Stimulated activated naive CD4-positive, alpha-beta T cell treated with Interleukin-2 at 50 U/mL for 16 hours (primary cell): ENCODE measurements at places on chromosomes 12 and 14.

GRCh38 chr12:58359084-58359483 lies 417.7 kb downstream of the ATP23 start:
- DNase-seq, result no peak

GRCh38 chr12:6312529-6313325 lies 2.2 kb downstream of the PLEKHG6 start:
- DNase-seq, result no peak

- no peak for DNase-seq
Measured at GRCh38 chr12:102954134-102954533, 3.3 kb upstream of the ASCL1 start.

- no peak for DNase-seq
Measured at GRCh38 chr12:117884161-117884560, 84.6 kb downstream of the KSR2 start.

- DNase-seq, result no peak
Measured at GRCh38 chr12:63968673-63969072, 124.2 kb downstream of the SRGAP1 start.

DNA sequence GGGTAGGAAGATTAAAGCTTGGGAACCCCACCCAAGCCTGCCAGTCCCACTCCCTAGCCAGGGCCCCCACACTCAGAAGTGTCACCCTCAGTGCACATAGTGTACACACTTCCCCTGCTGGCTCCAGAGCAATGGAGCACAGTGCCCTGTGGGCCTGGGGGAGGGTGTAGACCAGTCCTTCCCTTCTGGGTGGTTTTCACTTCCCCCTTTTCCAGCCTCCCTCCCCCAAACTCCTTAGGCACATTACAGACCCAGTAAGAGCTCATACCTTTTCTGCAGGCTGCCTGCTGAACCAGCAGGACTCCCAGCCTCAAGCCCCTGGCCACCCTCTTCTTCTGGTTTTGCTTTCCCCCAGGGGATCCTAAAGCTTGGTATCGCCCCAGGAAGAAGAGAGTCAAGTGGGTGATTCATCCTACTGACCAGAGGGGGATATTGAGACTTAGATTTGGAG lies at the start of gene ZNF385A:
Gene ZNF385A (minus strand): TSS at position 143 of the 451 bp plus-strand sequence. CDS start 219 bp downstream, outside the sequence.
- no peak for DNase-seq
